ENCODE measurements at places on chromosomes 3 and 15. TPM values are rescaled to one million over a fixed set of nuclear protein-coding genes. Genes with fewer than 3 reads are reported as not detected.

The GMPS gene
- 39.0 TPM for total RNA-seq

The SNX22 gene
- 0.71 TPM for total RNA-seq

DNA sequence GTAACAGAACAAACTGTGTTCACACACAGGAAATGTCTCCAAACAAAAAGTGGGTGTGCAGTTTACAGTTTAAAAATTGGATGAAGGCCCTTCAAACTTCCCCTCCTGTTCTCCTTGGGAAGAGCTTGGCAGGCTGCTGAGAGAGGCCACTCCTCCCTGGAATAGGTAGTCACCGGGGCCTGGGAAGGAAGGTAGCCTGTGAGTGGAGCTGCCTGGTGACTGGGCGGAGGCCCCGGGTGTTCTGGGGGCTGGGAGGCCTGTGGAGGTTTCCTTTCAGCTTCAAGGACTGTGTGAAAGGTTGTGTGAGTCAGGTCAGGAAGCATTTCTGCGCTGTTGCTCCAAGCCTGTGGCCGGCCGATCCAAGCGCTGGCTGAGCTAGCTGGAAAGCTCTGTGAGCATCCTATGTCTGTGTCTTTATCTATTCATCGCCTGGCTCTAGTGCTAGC lies 14.1 kb downstream of the SLCO3A1 start:
- no peak for DNase-seq

DNA sequence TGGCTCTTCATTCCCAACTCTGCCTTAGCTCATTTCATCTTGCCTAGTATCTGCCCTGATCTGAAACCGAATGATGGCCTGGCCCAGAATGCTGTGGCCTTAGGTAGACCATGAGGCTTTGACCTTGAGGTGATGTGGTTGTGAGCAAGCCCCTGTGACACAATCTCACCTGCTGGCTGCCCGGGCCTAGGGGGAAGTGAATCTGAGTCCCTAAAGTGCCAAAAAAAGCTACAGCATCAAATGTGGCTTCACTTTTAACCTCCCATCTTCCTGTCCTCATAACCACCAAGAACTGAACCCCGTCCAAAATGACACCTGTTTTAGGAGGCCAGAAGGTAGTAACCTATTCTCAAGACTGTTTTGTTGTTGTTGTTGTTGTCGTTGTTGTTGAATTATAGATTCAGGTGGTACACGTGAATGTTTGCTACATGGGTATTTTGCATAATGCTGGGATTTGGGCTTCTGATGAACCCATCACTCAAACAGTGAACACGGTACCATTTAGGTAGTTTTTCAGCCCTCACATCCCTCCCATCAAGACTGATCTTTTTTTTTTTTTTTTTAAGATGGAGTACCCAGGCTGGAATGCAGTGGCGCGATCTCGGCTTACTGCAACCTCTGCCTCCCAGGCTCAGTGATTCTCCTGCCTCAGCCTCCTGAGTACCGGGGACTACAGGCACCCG lies 54.6 kb downstream of the MCCC1 start:
- DNase-seq: no peak

DNA sequence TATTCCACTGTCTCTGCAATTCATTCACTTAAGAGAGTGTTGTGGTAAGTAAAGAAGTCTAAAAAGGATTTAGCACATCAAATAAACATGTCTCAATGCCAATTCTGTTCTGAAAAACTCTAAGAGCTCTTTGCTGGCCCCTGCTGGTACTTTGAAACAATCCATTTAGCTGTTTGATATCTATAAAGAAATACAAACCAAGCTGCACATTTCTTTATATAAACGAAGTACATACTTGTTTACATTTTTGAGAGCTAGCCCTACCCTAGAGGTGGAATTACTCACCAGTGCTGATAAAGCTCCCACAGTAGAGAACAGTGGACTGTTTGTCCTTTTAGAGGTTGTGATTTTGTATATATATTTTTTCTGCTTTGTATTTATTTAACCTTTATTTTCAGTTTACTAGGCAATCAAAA lies 75.5 kb downstream of the NEDD4 start:
- no peak for DNase-seq
